ENCODE measurements at places on chromosomes 5 and 9. TPM values are rescaled to one million over a fixed set of nuclear protein-coding genes. Genes with fewer than 3 reads are reported as not detected.

The TMEM245 gene
- 16.8 TPM for polyA plus RNA-seq

GRCh38 chr5:139524446-139524845, 36.7 kb upstream of the UBE2D2 start:
- DNase-seq = no peak

The SLC25A48 gene
- polyA plus RNA-seq = 9.6 TPM

- DNase-seq = peak; percentile 68
Observed at GRCh38 chr5:158899792-158900191, 199.9 kb downstream of the EBF1 start.

DNA sequence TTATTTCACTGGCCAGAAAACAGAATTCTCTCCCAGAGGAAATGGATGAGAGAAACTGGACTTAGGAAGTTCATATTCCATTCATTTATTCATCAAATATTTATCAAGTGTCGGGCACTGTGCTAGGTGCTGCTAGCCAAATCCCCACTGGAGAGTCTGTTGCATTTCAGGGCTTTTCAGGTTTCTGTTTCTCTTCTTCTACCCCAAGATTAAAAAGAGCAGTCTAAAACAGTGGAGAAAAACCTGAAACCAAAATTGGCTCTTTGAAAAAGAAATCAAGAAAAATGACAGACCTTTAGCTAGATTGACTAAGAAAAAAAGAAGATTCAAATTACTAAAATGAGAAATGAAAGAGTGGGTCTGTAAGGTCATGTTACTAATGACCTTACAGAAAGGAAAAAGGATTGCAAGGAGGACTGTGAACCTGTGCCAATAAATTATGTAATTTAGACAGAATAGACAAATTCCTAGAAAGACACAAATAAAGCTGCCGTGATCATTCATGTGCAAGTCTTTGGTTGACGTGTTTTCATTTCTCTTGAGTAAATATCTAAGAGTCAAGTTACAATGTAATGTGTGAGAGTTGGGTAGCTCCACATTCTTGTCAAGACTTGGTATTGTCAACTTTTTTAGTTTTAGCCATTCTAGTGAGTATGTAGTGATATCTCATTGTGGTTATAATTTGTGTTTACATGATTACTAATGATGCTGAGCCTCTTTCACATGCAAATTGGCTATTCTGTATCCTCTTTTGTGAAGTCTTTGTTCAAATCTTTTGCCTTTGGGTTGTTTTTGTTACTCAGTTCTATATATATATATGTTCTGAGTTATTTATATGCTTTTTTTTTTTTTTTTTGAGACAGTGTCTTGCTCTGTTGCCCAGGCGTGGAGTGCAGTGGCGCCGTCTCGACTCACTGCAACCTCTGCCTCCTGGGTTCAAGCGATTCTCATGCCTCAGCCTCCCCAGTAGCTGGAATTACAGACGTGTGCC, 23.7 kb downstream of the SNX30 start:
- DNase-seq = no peak

The MLANA gene
- polyA plus RNA-seq = 0.03 TPM

- DNase-seq = no peak
Observed at GRCh38 chr5:78691084-78691960, 42.8 kb upstream of the LHFPL2 start.

The GOLM1 gene
- 3.6 TPM for polyA plus RNA-seq

DNA sequence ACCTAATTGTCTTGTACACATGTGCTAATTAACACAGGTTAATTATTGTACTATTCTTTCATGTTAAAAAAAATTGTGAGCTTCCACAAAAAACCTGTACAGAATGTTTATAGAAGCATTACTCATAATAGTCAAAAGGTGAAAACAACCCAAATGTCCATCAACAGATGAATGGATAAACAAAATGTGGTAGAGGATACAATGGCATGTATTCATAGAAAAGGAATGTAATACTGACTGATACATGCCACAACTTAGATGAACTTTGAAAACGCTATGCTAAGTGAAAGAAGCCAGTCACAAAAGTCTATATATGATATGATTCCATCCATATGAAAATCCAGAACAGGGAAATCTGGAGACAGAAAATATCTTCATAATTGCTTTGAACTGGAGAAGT, 25.6 kb downstream of the RRAGA start:
- DNase-seq = no peak

DNA sequence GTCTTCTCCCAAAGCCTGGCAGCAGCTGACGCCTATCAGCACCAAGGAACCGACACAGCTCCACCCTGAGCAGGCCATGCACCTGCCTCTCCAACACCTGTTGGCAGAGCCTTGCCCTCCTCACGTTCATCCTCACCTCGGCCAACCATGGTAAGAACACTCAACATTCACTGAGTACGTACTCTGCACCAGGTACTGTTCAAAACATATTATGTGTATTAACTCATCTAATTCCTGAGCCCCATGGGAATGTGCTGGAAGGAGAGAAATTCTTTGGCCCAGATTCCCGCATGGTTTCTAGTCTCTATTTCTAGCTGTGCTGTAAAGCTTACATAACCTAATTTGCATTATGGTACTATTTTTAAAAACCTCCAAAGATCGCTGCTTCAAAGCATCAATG, 86.1 kb downstream of the GPR21 start:
- DNase-seq = no peak

The PAEP gene
- not detected for polyA plus RNA-seq

GRCh38 chr5:128965011-128965637, at the start of gene SLC27A6:
Gene SLC27A6, plus strand, starts transcription at chr5:128965488. Its CDS starts 650 bp downstream, at chr5:128966138.
- no peak for DNase-seq

The ABLIM3 gene
- 35.0 TPM for polyA plus RNA-seq

DNA sequence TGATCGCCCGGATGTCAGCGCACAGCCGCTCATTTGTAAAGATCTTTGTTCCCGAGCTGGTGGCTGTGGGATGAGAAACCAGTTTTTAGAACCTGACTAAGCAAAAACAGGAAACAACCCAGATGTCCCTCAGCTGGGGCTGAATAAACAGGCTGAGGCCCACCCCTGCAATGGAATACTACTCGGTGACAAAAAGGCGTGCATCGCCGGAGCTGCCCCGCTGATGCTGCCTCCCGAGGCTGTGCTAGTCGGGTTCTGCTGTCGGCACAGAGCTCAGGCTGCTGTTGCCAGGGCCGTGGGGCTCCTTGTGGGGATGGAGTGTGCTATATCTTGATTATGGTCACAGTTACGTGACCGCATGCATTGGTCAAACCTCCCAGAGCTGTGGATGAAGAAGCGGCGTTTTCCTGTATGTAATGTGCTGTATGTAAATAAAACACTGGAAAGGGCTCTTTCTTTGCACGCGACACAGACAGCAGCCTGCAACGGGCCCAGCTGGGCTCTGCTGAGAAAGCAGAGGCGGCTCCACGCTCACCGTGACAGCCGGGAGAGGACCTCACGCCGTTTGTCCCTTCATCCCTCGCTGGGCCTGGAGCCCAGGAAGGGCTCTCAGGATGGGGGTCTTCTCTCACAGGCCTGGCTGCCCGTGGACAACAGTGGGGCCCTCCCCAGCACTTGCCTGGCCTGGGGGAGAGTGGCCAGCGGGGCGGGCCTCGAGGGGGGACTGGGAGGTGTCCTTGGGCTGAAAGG, 51.5 kb upstream of the RNU6ATAC start:
- peak; percentile 22 for DNase-seq

The CCDC187 gene
- not detected for polyA plus RNA-seq

The IFNA2 gene
- polyA plus RNA-seq = not detected

DNA sequence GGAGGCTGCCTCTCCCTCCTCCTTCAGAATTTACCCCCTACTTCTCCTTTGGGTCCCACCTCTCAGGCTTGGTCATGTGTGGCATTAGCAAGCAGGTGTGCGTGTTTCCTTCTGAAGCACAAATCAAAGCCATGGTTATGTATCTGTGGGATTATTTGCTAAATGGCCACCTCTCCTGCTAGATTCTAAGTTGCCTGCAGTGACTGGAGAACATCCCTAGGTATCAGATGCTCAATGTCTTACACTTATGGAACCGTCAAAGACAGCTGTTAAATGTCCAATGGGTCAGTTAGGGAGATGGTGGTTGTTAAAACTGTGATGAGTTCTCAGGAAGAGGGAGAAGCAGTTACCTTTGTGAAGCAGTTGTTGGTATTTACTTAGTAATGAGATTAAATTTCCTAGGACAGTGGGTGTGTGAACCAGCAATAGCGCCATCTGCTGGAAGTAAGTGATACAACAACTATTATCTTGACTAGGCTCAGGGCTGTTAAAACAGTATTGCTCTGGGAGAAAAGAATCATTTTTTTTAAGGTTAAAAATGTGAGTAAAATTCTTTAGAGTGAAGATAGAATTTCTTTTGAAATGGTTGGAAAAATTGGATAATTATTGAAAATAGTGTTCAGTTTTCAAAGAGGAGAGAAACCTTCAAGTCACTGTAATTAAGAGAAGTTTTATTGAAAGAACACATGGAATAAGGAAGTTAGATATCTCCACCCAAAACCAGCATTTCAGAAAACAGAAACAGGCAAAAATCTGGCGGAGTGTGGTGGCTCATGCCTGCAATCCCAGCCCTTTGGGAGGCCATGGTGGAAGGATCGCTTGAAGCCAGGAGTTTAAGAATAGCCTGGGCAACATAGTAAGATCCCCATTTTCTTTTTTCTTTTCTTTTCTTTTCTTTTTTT, 71.3 kb downstream of the TMC1 start:
- no peak for DNase-seq

DNA sequence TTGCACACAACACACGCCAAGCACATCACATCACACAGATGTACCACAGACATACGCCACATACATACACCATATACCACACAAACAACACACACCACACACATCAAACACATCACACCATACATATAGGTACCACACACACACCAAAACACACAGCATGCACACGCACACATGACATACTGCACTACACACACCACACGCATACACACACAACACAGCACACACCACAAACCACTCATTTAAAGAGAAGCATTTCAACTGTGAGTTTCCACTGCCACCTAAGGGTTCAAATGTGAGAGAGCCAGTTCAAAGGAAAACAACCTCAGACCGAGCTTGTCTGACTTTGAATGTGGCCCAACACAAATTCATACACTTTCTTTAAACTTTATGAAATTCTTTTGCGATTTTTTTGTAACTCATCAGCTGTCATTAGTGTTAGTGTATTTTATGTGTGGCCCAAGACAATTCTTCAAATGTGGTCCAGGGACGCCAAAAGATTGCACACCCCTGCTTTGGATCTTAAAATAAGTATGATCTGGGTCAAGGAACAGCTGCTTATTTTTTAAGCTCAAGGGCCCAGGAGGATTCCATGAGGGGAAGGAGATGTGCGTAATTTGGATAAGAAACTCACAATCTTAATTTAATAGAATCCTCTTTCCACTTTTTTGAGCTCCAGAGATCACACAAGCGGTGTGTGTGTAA, 494.6 kb downstream of the GADD45G start:
- DNase-seq = no peak

DNA sequence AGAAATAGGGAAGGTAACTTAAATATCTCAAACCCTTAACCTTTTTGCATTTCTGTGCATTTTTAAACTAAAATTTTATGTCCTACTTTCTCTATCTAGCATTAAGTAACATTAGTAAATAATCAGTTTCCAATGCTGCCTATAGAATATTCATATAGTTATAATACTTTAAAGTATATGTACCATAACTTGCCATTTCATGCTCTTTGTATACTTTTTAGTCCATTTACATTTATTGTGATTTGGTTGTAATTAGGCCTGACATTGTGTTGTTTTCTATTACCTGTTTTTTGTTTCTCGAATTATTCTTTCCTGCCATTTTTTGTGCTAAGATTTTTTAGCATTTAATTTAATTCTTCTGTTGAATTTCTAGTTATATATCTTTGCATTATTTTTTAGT, 13.7 kb downstream of the SLC12A2 start:
- no peak for DNase-seq

DNA sequence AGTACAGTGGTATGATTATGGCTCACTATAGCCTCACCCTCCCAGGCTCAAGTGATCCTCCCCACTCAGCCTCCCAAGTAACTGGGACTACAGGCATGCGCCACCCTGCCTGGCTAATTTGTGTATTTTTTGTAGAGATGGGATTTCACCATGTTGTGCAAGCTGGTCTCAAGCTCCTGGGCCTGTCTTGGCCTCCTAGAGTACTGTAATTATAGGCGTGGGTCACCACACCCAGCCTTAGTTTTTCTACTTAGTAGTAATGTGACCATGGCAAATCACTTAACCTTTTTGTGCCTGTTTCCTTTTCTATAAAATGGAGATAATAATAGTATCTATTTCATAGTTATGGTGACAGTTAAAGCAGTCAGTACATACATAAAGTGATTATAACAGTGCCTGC, 22.2 kb downstream of the GLE1 start:
- no peak for DNase-seq

The ECM2 gene
- polyA plus RNA-seq = 1.2 TPM

The NIPAL4 gene
- 0.18 TPM for polyA plus RNA-seq

GRCh38 chr5:661891-662750, 31.0 kb downstream of the TPPP start:
- DNase-seq = peak; percentile 9

The SPINK13 gene
- polyA plus RNA-seq = not detected

All from psoas muscle (tissue), 8 donors.